ENCODE measurements at places on chromosomes 16 and 17.

DNA sequence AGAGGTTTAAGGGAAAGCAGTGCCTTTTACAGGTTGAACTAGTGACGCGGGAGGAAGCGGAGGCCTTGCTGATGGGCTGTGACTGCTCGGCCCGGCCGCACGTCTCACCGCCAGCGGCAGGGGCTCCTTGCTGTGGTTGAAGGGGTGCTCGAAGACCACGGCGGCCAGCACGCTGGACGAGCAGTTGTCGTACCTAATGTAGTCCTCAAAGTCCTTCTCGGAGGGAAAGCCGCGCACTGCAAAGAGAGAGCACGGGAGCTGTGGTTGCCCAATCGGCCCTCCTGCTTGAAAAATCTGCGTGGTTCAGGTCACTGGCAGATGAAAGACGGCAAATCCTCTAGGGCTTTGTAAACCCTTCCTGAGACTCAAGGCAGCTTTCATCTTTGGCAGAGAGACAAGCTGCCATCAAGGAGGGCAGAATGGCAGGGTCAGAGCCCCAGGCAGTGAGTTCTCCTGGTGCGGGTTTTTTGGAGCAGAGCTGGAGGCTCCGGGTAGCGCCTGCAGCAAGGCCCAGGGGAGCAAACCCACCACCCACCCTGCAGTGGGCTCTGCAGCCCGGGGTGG, 16.1 kb downstream of the ABCA3 start:
- DNase-seq: no peak

DNA sequence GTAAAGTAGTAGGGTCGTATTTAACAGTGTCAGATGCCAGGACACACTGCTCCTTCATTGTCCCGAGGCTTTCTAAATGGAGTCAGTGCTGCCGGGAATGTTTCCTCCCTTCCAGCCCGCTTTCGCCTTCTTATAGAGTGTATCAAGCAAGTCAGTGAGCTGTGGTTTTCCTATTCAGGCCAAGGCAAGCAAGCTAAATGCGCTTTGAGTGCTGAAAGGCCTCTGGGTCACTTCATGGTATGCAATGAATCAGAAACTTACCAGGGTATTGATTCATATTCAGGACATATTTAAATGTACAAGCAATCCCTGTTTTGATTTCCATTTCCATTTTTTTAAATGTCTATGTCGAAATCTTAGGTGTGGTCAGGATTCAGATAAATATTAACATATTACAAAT, 327.9 kb upstream of the SOX9 start:
- DNase-seq: no peak

GRCh38 chr17:17494870-17495535, 1.2 kb downstream of the RASD1 start:
- no peak for DNase-seq

- DNase-seq: no peak
These were observed 4.7 kb downstream of the DYNC1LI2 start for GRCh38 chr16:66746682-66747081.

DNA sequence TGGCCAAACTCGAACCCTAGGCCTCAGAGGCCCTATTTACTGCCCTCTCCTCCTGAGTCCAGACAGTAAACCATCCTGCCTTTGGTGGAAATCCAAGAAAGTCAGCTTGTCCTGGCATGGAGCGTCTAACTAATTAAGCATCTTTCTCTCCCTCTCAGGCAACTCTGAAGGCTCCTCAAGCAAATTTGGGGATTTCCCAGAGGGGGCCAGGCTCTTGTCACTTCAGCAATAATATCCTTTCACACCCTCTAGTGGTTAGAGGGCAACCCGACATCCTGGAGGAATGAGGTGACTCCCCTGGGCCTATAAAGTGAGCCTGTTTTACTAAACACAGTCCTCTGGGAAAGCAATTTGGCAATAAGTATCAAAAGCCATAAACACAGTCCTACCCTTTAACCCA, 60.4 kb downstream of the NOG start:
- no peak for DNase-seq

DNA sequence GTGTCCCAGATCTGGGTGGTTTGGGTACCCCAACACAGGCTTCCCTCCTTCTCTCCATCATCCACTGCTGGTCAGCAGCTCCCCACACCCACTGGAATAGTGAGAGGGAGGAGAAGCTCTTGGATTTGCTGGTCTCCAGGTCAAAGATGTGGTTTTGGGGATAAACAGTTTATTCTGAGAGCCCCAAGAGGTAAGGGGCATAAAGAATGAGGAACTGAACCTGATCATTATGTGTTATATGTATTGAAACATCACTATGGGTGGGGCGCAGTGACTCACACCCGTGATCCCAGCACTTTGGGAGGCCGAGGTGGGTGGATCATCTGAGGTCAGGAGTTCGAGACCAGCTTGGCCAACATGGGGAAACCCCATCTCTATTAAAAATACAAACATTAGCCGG, 3.9 kb downstream of the DPEP2 start:
- no peak for DNase-seq

DNA sequence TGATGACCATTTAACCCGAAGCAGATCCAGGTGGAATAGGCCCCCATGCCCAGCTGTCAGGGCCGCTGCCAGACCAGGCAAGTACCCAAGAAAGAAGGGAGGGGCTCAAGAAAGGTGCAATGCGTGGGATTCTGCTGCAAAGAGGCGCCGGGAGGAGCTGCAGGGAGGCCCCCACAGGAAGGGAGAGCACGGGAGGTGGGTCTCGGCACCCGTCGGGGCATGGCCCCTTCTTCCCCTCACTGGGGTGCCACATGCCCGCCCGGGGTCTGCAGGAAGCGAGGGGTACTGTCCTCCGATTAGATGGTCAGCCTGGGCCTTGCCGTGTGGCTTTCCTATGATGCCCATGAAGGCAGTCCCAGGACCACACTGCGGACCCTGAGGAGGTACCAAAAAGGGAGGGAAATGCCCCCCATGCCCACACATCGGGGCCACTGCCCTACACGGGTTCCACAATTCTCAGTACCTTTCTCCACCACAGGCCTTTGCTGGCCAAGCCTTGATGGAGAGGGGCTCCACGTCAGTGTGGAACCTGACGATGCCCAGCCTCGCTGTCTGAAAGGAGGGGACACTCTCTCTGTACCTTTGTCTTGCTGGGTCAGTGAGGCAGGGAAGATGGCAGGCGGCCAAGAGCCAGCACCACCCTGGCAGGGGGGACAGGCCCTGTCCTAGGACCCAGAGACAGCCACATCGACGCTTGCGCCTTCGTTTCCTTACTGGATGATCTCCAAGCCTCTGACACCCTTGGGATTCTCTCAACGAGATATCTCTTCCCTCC, 45.5 kb upstream of the DNAH17 start:
- DNase-seq: no peak

DNA sequence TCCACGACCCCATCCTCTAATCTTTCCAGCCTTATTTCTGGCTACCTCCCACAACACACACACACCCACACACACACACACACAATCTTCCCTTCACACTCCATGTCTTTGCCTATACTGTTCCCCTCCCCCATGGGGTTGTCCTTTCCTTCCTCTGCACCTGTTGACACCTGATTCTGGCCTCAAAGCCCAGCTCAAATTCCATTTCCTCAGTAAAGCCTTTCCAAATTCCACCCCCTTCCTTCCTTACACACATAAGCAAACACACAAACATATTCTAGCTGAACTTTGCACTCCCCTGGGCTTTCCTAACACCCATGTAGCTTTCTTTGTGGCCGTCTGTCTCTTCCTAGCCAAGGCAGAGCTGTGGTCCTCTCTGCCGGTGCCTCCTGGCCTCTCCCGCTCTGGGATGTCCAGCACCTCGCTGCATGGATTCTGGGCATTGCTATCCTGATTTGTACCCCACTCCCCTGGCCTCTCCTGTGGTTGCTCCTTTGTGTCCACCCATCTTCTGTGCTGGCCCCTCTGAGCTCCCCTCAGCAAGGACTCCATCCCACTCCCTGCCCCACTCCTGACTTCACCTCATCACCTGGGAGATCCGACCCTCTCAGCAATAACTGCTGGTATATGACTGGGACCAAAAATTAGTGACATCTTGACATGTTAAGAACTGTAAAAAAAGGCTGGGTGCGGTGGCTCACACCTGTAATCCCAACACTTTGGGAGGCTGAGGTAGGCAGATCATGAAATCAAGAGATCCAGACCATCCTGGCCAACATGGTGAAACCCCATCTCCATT, 8.4 kb upstream of the SRCIN1 start:
- DNase-seq: no peak

DNA sequence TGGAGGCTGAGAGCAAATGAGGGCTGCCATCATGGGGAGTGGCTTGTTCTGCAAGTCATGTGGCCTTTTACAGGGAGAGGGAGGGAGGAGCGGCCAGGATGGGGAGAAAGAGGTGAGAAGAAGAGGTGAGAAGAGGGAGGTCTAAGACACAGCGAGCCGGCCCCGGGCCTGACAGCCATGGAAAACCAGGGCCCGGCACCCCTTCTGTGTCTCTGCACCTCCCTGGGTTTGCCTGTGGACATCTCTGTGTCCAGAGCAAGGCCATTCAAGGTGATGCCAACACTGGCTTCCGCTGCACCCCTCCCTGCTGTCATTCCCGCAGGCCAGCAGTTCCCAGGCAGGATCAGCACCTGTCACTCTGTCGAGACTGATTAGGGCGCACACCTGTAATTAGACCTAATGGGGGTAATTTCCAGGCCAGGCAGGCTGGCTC, 75.6 kb downstream of the MGAT5B start:
- DNase-seq: no peak

- DNase-seq: no peak
These were observed 53.6 kb upstream of the CDC42EP4 start for GRCh38 chr17:73365301-73365874.

GRCh38 chr17:57995076-57995956, 7.3 kb upstream of the VEZF1 start:
- DNase-seq: peak; percentile 49

- DNase-seq: no peak
These were observed 15.0 kb upstream of the C17orf58 start for GRCh38 chr17:68011199-68011665.

- DNase-seq: no peak
These were observed 13.6 kb downstream of the CEP20 start for GRCh38 chr16:15874745-15875314.

DNA sequence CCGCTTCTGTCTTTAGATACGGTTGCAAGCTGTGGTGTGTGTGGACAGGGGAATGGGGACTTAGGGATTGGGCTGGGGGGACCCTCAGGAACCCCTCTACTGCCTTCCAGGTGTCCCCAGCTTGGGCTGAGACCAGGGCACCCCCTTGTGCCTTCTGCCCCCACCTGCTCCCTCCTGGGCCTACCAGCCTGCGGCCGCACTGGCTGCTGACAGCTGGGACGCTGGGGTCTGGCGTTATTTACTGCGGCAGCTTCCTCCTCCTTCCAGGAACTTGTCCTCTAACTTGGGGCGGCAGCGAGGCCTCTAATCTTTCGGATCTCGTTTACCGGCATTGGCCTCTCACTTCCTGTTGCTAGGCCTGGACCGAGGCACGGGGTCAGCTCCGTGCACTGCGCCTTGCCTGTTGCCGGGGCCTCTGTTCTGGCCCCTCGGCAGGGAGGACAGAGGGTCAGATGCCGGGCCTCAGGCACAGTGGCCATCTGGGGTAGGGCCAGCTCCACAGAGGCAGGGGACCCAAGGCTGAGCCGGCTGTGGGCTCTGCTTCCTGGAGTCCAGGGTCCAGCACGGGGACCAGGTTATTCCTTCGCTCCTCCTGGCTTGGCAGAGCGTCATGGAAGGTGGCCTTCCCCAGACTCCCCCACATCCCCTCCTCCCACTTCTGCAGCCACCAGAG, 31.8 kb downstream of the TMEM235 start:
- DNase-seq: no peak

GRCh38 chr16:56279132-56279531, 87.8 kb downstream of the GNAO1 start:
- DNase-seq: no peak

GRCh38 chr17:81207610-81208581, 14.9 kb downstream of the CEP131 start:
- DNase-seq: no peak

- DNase-seq: no peak
These were observed at the start of gene PLSCR3 for GRCh38 chr17:7394452-7395191. Gene PLSCR3, minus strand, starts transcription at chr17:7394525. Its CDS starts 415 bp downstream, at chr17:7394110.

DNA sequence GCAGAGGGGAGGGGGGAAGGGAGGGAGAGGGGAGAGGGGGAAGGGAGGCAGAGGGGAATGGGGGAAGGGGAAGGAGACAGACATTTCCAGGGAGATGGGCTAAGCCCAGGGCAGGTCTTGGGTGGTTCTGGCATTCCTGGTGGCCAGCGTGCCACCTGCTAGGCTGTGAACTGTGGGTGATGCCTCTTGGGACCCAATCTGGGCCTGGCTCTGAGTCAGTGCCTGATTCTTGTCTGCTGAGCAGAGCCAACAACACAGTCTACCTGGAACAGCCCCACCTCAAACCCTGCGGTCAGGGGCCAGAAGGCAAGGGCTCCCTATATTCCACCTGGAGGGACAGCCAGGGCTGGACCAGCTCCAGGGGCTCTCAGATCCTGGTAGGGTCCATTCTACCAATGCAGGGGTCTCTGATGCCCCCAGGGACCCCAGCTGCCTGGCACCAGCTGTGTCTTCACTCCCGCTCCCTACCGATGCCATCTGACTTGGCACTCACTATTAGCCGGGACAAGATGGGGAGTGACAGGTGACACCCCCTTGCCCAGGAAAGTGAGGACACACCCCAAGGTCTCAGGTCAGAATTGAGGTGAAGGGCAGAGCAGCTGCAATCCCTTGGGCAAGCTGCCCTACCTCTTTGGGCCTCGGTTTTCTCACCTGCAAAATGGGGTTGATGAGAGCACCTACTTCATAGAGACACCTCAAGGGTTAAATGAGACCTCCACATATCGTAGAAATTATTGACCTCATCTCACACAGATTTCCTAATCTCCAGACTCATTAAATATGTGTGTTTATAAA, 87.2 kb downstream of the LITAF start:
- DNase-seq: no peak

DNA sequence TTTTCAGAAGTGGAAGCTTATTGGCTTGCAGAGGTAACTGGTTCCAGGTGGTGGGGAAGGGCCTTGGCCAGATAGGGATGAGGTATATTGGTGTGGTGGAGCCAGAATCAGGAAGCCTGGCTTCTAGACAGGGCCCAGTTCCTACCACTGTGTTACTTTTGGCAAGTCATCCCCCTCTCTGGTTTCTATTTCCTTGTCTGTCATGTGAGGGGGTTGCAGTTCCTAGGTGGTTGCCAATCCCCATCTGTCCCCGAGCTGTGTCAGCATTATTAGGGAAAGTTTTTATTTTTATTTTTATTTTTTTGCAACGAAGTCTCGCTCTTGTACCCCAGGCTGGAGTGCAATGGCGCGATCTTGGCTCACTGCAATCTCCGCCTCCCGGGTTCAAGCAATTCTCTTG, 3.0 kb downstream of the SMCR8 start:
- DNase-seq: no peak

GRCh38 chr16:65260746-65261145, 138.9 kb upstream of the CDH11 start:
- no peak for DNase-seq

DNA sequence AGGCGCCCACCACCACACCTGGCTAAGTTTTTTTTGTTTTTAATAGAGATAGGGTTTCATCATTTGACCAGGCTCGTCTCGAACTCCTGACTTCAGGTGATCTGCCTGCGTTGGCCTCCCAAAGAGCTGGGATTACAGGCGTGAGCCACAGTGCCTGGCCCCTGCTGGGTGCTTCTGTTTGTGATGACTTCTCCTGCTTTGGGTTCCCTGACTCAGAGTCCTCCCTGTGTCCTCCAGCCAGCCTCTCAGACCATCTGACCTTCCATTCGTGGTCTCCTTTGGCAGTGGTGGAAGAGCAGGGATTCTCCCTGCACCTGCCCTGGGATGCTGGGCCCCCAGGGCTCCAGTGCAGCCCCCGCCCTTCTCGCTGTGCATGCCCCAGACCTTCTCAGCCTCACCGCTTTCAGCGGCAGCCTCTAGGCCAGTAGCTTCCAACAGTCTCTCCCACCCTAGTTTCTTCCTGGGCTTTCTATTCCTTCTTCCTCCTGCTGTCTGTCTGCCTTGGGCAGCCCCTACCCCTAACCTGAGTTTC, 13.2 kb downstream of the BEAN1 start:
- DNase-seq: no peak

Data from NCI-H187 (cell line).